SK-N-SH (cell line): ENCODE measurements at places on chromosomes 6 and 20. TPM values are rescaled to one million over a fixed set of nuclear protein-coding genes. Genes with fewer than 3 reads are reported as not detected.

DNA sequence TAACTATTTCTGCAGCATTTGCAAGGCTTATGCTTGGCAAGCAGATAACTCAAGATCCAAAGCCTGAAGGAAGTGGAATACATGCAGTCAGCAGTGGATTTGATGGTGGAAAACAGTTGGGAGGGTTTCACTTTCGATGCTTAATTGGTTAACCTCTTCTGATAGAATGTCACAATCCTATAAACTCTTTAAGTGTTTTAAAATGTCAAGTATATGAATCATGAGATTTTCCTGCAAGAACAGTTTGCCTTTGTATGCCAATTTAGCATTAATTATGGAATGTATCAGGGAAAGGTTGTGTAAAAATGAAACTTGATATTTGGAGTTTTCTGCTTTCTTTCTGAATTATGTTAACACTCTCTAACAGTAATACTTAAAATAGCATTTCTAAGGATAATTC lies 36.6 kb downstream of the NKX2-4 start:
- DNase-seq: no peak
- no peaks in the 10 kb centered on the region for H3K4me1 ChIP-seq
- no peak overlapping the region for H3K4me3 ChIP-seq
- H3K27ac ChIP-seq: no peak overlapping the region
- H3K27me3 ChIP-seq: no peaks in the 10 kb centered on the region

- H3K4me3 ChIP-seq: no peak overlapping the region
- DNase-seq: no peak
- no peaks in the 10 kb centered on the region for H3K27me3 ChIP-seq
- H3K27ac ChIP-seq: no peak overlapping the region
- H3K36me3 ChIP-seq: no peaks in the 10 kb centered on the region
These were observed 1090.7 kb downstream of the KIF16B start for GRCh38 chr20:15482525-15482924.

Gene UBR2
- polyA plus RNA-seq: 5.2 and 7.2 TPM in 2 replicates

- H3K4me1 ChIP-seq: no peaks in the 10 kb centered on the region
- no peak for DNase-seq
- no peak overlapping the region for H3K4me3 ChIP-seq
- no peaks in the 10 kb centered on the region for H3K27me3 ChIP-seq
These were observed 118.7 kb upstream of the HMGN3 start for GRCh38 chr6:79353226-79353625.

Gene PROKR2
- 0.13 and 0.44 TPM in 2 replicates for polyA plus RNA-seq

DNA sequence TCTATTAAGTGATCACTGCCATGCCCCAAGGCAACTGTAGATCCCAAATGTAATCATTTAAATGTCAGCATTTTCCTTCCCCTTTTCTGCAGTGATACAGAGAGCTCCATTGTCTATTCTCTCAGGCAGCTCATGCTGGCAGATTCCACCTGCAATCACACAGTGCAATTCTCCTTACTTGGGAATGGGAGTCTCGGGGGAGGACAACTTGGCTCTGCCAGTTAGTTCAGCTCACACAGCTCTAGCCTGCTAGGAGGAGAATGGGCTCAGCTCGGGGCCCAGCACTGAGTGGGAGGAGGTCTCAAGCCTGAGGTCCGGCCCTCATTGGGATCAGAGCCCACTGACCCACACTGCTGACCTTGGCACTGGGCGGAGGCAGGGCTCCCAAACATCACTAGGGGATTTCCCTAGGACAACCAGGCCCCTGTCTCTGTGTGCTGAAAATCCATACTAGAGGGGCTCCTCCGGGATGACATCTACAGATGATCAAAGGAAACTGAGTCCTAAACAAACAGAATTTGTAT lies 109.2 kb upstream of the ASF1A start:
- no peaks in the 10 kb centered on the region; the same call in 1 of the 2 replicates for H3K27me3 ChIP-seq
- H3K4me3 ChIP-seq: no peak overlapping the region
- H3K4me1 ChIP-seq: peaks cover 14% of the 10 kb centered on the region
- H3K36me3 ChIP-seq: no peaks in the 10 kb centered on the region
- DNase-seq: peak; percentile 33

DNA sequence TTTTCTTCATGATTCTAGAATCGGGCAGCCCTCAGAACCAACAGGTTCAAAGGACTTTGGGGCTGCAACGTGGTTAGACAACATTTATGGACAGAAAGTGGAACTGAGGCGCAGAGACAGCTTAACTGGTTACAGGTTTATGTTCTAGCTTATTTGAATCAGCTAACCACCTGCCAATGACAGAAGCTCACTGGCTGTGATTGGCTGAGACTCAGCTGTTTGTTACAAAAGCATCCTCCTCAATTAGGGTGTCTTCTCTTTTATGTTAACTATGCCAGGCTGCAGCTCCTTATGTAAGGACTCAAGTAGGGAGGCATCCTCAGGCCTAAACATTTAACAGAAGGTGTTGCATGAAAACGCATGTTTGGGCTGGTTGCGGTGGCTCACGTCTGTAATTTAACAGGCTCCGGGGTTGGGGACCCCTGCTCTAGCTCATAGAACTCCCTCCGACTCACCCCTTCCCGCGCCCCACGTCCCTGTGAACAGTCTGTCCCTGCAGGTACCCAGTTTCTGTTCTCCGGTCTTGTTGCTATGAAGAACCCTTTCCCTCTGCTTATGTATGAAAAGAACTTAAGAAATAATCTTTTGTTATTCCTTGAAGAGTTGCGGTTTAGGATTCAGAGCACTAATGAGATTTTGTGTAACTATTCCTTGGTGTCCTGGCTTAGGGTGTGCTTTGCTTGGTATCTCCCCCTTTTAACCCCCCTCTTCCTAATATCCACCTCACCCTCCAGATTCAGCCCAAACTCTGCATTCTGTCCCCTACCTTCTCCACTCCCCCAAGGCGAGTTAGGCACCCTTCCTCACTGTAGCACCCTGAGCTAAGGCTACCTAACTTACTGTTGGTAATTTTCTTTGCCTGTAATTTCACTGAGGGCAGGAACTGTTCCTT lies 1.2 kb upstream of the TMEM181 start:
- DNase-seq: no peak
- peaks cover 27% of the 10 kb centered on the region for H3K4me1 ChIP-seq
- no peak overlapping the region for H3K27ac ChIP-seq
- H3K36me3 ChIP-seq: no peaks in the 10 kb centered on the region

GRCh38 chr6:144362042-144363018 lies 77.2 kb downstream of the UTRN start:
- no peaks in the 10 kb centered on the region for H3K27me3 ChIP-seq
- no peaks in the 10 kb centered on the region for H3K36me3 ChIP-seq
- peak overlapping the region; percentile 39; the same call in 1 of the 2 replicates for H3K27ac ChIP-seq
- no peak for DNase-seq
- no peak overlapping the region for H3K4me3 ChIP-seq
- peaks cover 6% of the 10 kb centered on the region; the same call in 1 of the 2 replicates for H3K4me1 ChIP-seq

Gene NRSN2
- polyA plus RNA-seq: 88.6 and 146 TPM in 2 replicates

DNA sequence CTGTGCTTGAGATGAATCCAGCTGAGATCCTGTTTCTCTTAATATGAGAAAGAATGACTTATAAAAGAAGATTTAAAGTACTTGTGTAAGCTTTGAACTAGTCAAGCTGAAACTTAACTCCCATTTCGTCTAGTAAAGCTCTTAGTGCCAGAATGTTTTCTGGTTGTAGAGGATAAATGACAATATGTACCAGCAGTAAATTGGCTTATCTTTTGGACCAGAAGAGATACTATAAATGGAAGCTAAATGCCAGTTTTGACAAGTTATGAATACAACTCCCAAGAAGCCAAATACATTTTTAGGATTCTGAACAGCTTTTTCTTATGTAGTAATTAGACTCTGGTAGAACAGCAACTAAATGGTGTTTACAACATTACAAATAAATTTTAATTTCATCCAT lies 608.7 kb downstream of the EYS start:
- H3K36me3 ChIP-seq: no peaks in the 10 kb centered on the region
- no peak for DNase-seq
- H3K27me3 ChIP-seq: no peaks in the 10 kb centered on the region
- H3K4me3 ChIP-seq: no peak overlapping the region
- no peaks in the 10 kb centered on the region for H3K4me1 ChIP-seq
- no peak overlapping the region for H3K27ac ChIP-seq
